Stimulated activated CD4-positive, alpha-beta T cell treated with anti-CD3 and anti-CD28 coated beads, Interleukin-15, amount 100 ng/mL, for 24 hours (primary cell): ENCODE measurements at places on chromosomes 5 and 9.
A peak's percentile ranks its signal among the peaks of the same experiment; 100 is the strongest.

DNA sequence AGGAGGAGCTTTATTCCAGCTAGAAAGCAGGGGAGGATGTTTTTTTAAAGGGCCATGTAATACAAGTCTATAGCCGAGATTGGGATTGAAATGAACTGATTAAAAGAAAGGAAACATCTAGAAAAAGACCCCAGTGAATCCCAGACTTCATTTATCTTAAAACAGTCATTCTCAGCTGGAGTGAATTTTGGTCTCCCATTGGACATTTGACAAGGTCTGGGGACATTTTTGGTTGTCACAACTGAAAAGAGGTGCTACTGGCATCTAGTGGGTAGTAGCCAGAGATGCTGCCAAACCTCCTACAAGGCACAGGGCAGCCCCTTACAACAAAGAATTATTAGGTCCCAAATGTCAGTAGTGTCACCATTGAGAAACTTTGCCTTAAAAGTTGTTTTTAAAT is 16.3 kb upstream of the SPINK4 start:
- no peak for DNase-seq

DNA sequence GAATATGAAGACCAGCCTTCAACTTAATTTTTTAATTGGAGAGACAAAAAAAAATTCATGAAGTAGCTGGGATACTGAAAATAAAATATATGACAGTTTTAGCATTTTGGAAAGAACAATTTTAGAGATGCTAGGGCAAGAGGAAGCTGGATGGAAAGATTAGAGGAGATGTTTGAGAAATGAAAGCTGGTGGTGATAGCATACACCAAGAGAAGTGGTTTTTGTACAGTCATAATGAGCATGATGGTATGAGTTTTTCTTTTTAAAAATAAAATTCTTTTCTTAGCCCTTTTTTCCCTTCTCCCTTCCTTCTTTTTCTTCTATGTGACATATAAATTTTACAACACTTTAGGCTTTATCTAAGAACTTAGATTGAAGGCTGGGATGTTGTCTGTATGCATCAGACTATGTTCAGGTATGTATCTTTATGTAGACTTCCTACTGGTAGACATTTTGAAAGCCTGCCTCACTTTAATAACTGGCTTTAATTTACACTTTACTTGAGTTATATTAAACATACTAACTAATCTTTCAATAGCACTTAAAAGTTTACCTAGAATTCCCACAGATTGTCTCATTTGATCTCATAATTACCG is 522.5 kb downstream of the TLE4 start:
- no peak for DNase-seq

DNA sequence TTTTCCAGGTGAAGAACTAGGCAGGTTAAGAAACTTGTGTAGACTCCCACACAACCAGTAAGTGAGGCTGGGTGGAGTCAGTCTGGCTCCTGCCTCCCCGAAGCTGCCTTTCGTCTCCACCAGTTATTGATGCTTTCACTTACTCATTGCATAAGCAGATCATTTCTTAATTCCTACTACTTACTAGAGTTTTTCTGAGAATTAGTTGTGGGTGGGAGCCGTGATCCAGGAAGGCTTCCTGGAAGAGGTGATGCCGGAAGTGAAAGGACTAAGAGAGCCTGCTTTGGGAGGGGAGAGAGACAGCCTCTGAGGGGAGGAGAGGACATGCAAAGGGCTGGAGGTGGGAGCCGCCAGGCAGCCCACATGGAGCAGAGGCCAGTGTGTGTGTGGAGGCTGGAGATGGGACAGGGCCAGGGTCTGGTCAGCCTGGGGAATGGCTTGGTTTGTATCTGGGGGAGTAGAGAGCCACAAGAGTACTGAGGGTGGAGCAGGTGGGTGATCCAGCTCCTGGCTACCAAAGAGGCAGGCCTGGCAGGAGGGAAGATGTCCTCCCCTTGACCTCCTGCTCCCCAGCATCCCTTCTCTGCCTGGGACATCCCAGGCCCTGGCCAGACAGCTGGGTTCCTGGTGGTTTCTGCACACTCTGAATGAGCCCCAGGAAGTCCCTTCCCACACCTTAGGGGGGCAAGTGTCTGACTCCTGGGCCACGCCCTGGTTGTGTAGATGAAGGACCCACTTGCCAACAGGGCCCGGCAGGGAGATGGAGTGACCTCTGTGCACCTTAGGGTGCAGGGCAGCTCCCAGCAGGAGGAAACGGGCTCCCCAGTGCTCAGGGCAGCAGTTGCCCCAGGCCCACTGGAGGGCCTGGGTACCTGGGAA is 12.2 kb upstream of the CARD19 start:
- DNase-seq = peak; percentile 63

DNA sequence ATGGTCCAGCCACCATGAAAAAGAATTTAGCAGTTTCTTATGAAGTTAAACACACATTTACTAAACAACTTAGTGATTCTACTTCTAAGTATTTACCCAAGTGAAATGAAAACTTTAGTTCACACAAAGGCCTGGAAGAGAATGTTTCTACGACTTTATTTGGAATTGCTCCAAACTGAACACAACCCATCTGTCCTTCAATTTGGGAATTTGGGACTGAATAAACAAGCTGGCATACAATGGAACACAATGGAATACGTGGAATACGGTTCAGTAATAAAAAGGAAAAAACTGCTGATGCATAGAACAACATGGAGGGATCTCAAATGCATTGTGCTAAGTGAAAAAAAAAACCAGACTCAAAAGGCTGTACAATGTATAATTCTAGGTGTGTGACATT is 44.6 kb upstream of the BASP1 start:
- no peak for DNase-seq

GRCh38 chr5:124231230-124231629 is 515.2 kb downstream of the ZNF608 start:
- no peak for DNase-seq

GRCh38 chr5:16453609-16454008 is 12.0 kb downstream of the ZNF622 start:
- no peak for DNase-seq

DNA sequence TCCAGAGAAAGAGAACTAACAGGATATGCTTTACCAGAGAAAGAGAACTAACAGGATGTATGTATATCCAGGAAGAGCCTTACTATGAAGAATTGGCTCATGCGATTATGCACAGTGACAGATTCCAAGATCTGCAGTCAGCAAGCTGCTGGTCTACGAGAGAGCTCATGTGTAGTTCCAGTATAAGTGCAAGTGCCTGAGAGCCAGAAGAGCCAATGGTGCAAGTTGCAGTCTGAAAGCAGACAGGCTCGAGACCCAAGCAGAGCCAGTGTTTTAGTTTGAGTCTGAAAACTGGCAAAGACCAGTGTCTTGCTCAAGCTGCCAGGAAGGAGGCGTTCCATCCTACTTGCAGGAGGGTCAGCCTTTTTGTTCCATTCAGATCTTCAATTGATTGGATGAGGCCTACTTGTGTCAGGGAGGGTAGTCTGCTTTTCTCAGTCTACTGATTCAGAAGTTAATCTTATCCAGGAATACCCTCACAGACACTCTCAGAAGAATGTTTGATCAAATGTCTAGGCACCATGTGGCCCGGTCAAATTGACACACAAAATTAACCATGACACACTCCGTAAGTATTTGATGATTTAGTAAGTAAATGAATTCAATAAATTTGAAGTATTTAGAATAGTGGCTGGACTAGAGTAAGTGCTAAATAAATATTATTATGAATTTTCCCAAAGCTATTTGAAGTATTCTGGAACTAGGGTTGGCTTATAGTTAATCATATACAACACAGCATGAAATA is 372.1 kb upstream of the SGCD start:
- DNase-seq = no peak

- DNase-seq = peak; percentile 6
Measured at GRCh38 chr5:128537221-128537999, 635 bp downstream of the FBN2 start.

GRCh38 chr5:79255786-79256557 is 20.0 kb downstream of the JMY start:
- peak; percentile 34 for DNase-seq

- DNase-seq = no peak
Measured at GRCh38 chr9:113465599-113466140, 2.1 kb downstream of the RGS3 start.

DNA sequence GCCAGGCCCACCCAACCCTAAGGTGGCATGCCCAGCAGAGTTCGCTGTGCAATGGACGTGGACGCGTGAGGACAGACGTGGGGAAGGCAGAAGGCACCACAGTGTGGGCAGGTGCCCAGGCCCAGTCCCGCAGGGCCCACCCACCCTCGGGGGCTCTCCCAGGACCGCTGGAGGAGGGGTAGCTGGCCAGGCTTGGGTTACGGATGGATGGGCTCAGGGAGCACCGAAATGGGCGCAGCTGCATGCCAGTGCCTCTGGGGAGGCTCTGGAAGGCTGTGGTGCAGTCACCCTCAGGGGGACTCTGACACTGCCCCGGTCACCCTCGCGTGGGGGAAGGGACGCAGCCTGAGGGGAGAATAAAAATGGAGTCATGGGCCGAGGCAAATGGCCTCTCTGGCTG is 9.6 kb upstream of the GPSM1 start:
- no peak for DNase-seq

- no peak for DNase-seq
Measured at GRCh38 chr5:166883016-166883415, 1408.4 kb upstream of the WWC1 start.

DNA sequence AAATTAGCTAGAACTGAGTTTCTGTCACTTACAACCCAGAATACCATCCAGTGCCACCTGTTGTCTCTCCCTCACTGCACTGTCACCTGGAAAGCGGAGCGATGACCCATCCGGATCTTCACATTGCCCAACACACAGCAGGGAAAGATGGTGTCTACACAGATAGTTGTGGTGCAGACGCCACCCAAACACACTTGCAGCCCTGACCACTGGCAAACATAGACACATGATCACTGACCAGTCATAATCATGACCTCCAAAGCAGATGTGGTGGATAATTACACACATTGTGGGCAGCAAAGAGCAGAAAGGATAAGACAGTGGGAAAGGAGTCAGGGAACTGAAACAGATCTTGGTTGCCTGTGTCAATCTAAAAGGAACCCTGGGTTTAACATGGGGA is 64.7 kb downstream of the GABBR2 start:
- no peak for DNase-seq

DNA sequence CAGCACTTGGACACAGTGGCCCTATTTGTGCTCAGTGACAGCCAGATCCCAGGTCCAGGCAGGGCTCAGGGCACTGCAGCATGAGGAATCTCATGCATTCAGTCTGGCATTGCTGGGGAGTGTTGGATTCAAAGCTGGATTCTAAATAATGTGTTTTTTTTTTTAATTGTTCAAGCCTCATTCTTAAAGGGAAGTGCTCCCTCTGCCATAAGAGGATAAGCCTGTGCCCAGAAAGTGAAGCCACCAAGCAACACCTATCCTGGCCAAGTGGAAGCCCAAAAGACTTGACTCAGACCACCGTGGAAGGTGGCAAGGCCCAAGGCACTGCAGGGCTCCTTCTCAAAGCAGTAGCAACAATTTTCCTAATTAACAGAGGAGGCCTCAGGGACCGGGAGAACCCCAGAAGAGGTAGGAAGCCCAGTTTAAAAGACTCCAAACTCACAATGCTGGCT is 135.6 kb downstream of the ACTL7B start:
- no peak for DNase-seq

DNA sequence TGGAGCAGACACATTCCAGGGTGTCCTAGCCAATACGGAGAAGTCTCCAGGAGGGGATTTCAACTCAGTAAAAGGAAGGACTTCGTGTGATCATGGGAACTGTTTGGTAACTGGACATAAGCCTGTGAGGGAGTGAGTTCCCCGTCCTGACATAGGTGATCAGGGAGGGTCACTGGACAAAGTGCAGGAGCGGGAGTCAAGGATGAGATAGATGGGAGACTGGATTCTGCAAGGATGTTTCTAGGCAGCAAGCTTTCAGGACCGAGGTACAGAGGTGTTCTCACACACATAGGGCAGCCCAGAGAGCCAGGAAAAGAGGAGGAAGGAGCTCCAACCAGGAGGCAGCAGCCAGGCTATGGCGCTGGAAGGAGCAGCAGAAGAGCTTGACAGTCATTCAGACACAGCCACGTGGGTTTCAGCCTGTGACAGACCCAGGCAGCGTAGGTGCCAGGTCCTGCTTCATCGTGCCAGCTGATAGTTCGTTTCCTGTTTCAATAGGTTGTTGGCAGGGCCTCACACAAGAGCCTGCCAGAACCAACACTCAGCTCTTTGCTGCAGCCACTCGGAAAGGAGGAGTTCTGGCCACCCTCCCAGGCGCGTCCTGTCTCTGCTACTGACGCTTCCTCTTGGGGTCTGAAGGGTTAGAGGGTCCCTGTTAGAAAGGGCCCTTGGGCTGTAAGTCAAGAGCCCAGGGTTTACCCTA is 84.1 kb downstream of the AMBP start:
- DNase-seq = peak; percentile 12

- peak; percentile 10 for DNase-seq
Measured at GRCh38 chr9:91659529-91660495, 236.2 kb upstream of the NFIL3 start.

DNA sequence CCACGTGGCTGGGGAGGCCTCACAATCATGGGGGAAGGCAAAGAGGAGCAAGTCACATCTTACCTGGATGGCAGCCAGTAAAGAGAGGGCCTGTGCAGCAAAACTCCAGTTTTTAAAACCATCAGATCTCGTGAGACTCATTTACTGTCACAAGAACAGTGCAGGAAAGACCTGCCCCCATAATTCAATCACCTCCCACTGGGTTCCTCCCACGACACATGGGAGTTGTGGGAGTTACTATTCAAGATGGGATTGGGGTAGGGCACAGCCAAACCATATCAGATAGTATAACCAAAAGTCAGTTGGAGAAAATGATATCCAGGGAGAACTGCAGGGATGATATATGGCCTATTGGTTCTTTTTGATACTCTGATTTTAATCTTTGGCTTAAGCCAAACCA is 10.0 kb upstream of the CAVIN4 start:
- no peak for DNase-seq
